ENCODE measurements at places on chromosomes 4 and X.

GRCh38 chr4:114037988-114038387, 58.5 kb upstream of the ARSJ start:
- DNase-seq: no peak

DNA sequence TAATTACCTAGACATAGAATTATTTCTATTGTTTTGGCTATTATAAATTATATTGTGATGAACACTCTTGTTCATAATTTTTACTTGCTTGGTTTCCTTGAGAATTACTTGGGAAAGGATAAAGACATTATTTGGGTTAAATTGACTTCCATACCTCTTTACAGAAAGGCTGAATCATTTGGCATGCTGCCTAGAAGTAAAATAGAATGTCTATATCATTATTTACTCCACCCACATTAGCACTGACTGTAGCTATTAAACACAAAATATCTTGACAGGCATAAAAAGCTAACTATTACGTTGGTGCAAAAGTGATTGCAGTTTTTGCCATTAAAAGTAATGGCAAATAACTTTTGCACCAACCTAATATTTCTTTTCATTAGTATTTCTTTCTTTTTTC, 29.7 kb upstream of the ADH6 start:
- DNase-seq: no peak

GRCh38 chrX:34343001-34343400, 210.9 kb upstream of the FAM47A start:
- no peak for DNase-seq

DNA sequence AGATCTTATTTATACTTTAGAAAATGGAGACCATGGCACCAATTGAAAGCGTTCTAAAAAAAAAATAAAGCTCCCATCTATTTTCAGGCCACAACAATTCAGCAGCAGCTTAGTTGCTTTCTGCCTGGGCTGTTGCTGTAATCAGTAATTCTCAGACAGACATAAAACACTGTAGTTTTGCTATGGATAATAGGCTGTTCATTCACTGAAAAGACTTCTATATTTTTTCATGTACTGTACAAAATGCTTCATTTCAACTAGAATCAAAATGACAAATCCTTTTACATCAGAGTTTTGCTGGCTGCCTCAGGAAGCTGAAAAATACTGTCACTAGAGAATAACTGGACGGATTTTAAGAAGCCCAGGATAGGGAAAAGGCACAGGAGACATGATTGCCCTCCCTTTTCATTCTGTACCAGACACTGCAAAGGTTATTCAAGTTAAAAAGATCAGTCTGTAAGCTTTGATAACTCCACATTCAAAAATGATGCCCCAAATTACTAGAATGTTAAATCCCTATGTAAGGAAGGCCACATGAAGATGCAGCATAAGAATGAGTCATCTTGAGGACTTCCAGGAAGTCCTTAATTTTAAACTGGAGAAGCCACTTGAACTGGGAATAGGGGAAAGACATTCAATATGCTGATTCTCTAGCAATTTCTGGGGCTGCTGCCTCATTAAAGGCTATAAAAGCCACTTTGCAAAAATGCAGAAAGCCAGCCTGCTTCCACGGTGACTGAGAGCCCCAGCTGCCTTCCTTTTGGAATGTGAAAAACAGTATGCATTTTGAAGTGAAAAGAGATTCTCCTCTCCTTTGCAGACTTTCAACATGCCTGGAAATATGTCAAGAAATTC, 403.2 kb upstream of the RASGEF1B start:
- DNase-seq: no peak

DNA sequence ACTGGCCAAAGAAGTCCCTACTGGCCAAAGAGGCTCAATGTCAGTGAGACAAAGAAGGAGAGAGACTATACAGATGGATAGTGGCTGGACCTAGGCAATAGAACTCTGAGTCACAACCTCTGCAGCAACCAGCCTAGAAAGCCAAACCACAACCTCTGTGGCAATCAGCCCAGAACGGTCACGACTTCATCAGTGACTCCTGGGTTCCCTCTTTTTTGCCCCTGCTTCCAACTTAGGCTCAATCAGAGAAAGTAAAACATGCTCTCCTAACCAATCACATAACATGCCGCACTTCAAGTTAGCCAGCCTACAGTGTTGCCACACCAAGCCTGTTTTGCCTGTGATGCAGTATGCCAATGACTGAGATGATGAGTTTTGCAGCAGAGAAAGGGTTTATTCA, 203.4 kb downstream of the ANAPC10 start:
- DNase-seq: no peak

GRCh38 chr4:43316813-43317212, 424.3 kb downstream of the GRXCR1 start:
- no peak for DNase-seq

GRCh38 chrX:154730253-154730891, 20.5 kb downstream of the GAB3 start:
- no peak for DNase-seq

DNA sequence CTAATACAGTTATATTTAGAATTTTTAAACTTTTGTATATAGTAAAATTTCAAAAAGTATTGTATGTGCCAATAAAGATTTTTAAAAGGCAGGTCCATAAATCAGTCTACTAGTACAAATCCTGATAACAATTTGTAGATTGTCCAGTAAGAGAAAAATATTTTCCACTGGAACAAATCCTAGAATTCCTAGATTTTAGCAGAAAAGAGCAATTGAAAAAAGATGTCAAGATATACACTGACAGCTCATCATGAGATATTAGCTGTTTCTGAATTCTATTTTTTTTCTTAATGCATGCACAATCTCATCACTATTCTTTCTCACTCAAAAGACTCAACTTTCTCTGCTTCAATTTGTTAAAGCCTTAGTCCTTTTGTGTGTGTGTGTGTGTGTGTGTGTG, 289.2 kb upstream of the MAD2L1 start:
- DNase-seq: no peak

DNA sequence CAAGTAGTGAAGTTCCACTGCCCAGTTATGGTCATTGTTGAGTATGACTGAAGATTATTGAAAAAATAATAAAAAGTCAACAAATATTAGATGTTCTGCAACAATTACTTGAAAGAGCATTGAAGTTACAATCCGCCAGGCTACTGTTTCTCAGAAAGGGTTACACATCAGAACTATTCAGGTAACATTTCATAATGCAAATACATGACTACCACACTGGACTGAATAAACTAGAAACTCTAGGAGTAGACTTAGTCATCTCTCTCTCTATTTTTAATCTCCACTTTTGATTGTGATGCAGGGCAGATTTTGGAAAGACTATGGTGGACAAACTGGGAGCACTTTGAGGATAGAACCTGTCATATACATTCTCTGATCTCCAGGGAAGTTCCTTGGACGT, 748.2 kb upstream of the ATOH1 start:
- DNase-seq: no peak

- DNase-seq: no peak
These were observed 47.5 kb upstream of the RAP2C start for GRCh38 chrX:132266583-132267355.

- DNase-seq: no peak
These were observed 3.0 kb downstream of the STARD8 start for GRCh38 chrX:68650491-68650890.

- no peak for DNase-seq
These were observed 12.5 kb upstream of the CRLF2 start for GRCh38 chrX:1224954-1225353.

- DNase-seq: no peak
These were observed 66.9 kb upstream of the STIM2 start for GRCh38 chr4:26793735-26794134.

DNA sequence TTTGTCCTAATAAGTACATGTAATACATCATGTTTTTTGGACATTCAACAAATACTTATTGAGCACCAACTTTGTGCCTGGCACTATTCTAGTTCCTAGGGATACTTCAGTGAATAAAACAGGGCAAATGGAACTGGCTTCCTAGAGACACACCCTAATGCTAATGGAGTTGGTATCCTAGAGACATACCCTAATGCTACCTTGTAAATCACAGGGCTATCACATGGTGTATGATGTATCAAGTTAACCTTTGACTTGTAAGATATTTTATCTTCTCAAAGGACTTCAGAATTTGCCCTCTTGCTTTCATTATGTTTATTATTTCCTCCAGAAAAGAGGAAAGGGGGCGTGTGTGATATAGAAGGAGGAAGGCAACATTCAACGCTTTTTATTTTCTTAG, 10.1 kb downstream of the GK start:
- DNase-seq: no peak

GRCh38 chr4:12519426-12519825, 964.7 kb downstream of the RAB28 start:
- DNase-seq: no peak

GRCh38 chr4:105057370-105058105, 89.1 kb upstream of the TET2 start:
- DNase-seq: no peak

DNA sequence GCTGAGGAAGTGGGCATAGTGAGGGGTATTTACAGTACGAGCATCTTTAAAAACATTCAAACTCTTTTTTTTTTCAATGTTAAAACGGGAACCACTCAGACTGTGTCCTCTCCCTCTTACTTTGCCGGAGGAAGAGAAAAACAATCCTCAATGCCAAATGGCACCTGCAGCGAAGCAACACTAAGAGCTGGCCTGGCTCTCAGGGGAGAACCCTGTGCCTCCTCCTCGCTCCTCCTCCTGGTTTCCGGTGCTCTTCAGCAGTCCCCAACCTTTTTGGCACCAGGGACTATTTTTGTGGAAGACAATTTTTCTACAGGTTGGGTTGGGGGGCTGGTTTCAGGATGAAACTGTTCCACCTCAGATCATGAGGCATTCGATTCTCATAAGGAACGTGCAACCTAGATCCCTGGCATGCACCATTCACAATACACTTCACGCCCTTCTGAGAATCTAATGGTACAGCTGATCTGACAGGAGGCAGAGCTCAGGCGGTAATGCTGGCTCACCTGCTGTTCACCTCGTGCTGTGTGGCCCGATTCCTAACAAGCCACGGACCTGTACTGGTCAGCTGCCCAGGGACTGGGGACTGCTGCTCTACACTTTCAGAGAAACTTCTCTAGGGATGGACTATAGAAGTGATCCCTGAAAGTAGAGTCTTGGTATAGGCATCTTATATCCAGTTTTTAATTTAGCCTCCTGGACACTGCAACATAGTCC, 404.1 kb downstream of the RAPGEF2 start:
- DNase-seq: no peak

GRCh38 chr4:126991965-126992364, 640.8 kb upstream of the INTU start:
- DNase-seq: no peak

DNA sequence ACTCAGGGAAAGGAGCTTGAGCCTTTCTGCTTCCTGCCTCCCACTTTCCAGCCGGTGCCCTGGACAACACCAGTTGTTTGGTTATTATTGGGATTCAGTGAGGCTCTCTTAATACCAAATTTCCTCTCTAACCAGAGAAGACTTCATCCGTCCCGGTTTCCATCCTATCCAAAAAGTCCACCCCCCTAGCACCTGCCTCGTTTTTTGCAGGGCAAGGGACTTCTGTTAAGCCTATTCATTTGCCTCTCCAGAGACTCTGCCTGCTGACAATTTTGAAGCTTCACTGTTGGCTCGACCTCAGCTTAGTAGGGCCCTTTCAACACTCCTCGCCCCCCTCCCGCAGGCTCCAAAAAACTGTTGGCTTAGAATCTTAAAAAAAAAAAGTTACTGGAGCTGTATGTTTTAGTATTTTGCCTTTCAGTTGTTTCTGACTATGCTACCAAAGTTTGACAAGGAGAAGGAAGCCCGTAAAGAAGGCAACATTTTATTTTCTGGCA, 779 bp upstream of the PRSS12 start:
- DNase-seq: no peak

- no peak for DNase-seq
These were observed 232.5 kb upstream of the POF1B start for GRCh38 chrX:85611926-85612325.

GRCh38 chr4:98722000-98722399, 63.6 kb upstream of the TSPAN5 start:
- no peak for DNase-seq

GRCh38 chrX:10744007-10744406, 123.6 kb upstream of the MID1 start:
- no peak for DNase-seq

DNA sequence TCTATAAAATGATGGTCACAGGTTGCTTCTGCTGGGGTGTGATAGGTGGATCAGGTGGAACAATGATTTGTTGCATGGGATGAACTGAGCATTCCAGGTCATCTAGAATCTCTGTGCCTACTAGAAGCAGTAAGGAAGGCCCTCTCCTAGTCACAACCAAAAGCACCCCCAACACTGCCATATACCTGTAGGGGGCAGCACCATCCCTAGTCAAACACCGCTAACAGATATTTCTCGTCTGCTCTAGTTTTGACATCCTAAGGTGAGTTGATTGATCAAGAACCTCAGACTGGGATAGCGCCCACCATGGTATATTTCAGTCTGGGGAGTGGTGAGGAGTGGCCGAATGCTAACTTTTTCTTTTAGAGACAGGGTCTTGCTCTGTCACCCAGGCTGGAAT, 160.2 kb downstream of the NHS start:
- DNase-seq: no peak

DNA sequence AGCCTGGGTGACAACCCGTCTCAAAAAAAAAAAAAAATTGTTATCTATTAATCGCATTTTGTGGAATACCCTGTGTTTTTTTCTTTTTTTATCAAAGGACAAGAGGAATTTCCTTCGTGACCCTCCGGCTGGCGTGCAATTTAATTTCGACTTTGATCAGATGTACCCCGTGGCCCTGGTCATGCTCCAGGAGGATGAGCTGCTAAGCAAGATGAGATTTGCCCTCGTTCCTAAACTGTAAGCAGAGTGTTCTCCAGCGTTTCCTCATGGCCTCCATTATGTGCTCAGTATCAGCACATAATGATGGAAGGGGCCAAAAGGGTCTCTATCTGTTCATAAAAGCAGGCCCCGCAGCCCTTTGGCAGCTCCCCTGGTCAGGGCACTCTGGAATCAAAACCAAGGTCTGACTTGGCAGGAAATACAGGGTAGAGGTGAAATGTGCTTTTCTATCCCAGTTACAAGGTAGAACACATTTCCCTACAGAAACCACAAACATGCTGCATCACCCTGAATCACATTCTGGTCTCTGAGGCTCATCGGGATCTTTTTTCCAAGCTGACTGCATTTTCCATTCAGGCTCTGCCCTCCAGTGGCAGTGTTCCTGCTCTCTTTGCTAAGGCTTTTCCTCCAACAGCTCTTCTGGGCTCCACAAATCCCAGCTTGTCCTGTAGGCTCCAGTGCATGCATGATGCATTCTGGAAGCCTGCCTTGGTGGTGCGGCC, 24.4 kb downstream of the SYAP1 start:
- DNase-seq: no peak

GRCh38 chrX:129793604-129794191, 13.9 kb downstream of the SASH3 start:
- no peak for DNase-seq

GRCh38 chr4:138090150-138090917, 151.8 kb downstream of the SLC7A11 start:
- no peak for DNase-seq

GRCh38 chr4:64340218-64341110, 68.8 kb downstream of the TECRL start:
- no peak for DNase-seq

All from stimulated activated CD8-positive, alpha-beta memory T cell treated with anti-CD3 and anti-CD28 coated beads, Interleukin-7, amount 100 ng/mL, for 1 hour (primary cell).